CMK (cell line): ENCODE measurements at places on chromosomes 2 and 18.

DNA sequence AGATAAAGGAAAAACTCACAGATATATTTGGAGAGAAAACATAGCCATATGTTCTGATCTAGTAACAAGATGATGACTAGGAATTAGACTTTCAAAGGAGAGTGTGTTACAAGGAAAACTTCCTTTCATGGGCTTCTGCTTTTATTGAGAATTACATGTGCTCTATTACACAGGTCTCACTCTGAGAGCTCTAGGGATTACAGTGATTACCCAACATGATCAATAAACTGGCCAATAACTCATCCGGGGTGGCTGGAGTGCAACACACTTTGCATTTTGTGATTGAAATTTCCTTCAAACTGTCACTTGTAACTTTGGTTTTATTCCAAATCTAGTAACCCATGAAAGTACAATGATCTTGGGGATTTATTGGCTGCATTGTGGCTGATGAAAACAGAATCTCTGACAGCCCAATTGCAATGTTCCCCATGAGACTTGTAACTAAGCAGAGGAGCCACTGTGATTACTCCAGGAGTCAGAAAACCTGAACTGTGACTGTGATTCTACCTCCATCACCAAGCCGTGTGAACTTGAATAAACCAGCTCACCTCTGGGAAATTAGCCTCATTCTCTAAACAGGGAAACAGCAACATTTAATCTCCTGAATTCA lies 40.2 kb upstream of the LRRC30 start:
- no peak for DNase-seq

DNA sequence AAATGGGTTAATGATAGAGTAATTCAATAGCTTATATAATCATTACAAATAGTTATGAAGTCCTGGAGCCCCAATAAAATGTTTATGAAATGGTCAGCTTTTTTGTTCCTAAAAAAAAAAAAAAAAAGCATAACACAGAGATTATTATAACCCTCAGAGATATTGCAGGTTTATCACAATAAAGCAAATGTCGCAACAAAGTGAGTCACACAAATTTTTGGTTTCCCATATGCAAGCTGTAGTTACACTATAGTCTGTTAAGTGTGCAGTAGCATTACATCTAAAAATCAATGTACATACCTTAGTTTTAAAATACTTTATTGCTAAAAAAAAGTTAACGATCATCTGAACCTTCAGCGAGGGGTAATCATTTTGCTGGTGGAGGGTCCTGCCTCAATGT lies 20.0 kb downstream of the WDFY1 start:
- DNase-seq = no peak

DNA sequence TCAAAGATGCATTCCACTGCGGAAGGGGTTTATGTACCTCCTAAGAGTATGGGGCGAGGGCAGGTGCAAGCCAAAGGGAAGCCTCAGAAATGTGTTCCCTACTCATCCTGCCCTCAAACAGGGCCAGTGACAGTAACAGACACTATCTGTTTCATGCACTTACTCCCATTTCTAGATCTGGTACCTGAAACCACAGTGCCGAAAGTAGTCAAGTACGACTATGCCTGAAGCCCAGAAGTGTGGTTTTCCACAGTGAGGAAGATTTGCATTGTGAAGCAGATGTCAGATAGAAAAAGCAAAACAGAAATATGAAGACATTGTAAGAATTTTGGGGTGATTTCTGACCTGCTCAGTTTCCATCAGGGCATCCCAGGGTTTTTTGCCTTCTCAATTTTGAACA lies 748.7 kb downstream of the RNF144A start:
- no peak for DNase-seq

DNA sequence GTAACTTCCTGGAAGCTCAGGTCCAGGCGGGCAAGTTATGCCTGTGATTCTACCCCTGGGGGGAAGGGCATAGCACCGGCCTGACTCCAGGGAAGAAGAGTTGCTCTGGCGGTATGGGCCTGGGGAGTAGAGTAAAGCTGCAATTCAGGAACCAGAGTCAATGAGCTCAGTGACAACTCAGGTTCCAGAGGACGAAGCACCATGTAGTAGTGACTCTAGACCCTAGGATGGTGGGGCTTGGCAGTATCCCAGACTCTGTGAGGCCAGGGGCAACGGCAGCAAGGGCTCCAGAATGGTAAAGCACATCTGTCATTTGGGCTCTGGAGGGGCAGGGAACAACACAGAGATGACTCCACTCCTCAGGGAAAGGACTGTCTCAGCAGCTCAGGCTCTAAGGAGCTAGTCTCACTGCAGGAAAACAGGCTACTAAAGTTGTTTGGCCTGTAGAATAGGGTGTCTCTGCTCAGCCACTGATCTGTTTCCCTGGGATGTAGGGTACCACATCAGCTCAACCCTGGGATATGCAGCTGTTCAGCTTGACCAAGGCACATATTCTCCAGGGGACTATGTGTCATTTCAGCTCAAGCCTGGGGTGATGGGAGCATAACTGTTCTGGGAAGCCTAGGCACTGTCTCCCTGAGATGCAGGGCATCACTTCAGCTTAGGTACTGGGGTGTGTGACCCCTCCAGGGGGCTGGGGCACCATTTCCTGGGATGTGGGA lies 36.2 kb upstream of the RHOB start:
- DNase-seq = no peak

DNA sequence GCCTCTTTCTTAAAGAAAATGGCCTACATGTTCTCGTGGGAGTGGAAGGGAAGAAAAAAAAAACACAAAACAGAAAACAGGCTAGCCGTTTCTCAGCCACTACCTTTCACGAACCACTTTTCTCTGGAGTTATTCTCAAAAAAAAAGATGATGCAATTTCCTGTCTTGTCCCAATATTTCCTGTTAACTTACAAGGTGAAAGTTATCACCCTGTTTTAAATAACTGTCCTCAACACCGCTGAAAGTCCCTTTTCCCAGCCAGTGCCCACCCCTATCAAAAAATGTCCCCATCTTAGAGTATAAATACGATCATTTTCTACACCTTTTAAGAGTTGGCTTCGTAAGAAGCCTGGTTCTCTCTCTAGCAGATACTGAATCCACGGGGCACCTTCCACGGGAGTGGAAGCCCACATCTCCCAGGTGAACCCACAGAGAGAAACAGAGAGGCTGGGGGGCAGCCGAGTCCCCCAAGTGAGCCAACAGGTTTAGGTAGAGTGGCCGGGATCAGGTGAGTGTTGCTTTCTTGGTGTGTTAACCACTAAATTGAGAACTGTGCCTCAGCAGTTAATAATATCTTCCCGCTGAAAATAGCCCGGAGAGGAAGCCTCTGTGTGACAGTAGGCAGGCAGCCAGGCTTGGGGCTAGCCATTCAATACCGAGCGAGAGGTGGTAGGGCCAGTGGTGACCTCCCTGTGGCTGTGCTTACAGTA lies 15.9 kb downstream of the SMAD7 start:
- no peak for DNase-seq

- no peak for DNase-seq
Measured at GRCh38 chr2:147171941-147172340, 672.9 kb upstream of the ACVR2A start.

GRCh38 chr18:48802543-48803290 lies 148.0 kb downstream of the SMAD7 start:
- DNase-seq = no peak

GRCh38 chr2:183123117-183123958 lies 905 bp upstream of the NUP35 start:
- DNase-seq = no peak

GRCh38 chr2:238515377-238515776 lies 88.7 kb downstream of the ASB1 start:
- DNase-seq = no peak

DNA sequence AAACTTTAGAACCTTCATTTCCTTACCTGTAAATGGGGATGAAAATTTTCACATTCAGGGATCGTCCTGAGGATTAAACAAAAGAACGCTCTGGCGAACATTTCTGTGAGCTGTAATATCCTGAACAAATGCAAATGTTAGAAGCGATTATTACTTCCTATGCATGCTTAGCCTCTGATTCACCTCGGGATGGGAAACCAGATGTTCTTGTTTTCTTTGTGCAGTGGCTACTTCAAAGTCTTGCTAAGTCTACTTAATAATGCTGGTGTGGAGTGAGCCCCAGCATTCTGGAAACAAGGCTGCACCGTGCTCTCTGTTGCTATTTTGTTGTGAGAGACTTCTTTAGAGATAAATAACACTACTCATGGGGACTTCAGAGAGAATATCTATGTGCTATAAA lies 119.1 kb upstream of the PELI1 start:
- DNase-seq = no peak

DNA sequence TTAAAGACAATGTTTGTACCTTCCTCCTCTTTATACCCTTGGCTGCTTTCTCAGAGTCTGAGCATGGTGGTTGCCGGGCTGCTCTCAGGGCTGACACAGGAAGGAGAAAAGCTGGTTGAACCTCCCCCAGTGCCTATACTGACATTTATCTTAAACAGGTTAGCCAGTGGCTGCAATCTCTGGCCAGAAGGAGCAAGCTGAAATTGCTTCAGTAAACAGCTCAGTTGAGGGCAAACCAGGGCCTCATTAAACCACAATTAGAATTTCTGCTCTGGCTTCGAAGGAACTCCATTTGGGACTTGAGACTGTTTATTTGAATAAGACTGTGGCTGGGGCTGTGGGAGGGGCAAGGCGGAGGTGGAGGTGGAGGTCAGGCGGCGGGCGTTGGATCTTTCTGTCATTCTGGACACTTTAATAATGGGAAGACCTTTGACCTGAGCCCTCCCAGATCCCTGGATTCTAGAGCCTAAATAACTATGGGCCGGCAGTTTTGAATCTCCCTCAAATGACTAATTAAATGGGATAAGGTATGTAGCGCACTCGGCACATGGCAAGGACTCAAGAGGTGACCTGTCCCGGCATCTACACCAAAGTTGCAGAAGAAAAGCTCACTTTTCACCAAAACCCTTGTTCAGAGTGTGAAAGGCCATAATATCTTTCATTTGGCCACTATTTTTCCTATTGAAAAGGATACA lies 120.6 kb upstream of the MYCN start:
- DNase-seq = no peak

DNA sequence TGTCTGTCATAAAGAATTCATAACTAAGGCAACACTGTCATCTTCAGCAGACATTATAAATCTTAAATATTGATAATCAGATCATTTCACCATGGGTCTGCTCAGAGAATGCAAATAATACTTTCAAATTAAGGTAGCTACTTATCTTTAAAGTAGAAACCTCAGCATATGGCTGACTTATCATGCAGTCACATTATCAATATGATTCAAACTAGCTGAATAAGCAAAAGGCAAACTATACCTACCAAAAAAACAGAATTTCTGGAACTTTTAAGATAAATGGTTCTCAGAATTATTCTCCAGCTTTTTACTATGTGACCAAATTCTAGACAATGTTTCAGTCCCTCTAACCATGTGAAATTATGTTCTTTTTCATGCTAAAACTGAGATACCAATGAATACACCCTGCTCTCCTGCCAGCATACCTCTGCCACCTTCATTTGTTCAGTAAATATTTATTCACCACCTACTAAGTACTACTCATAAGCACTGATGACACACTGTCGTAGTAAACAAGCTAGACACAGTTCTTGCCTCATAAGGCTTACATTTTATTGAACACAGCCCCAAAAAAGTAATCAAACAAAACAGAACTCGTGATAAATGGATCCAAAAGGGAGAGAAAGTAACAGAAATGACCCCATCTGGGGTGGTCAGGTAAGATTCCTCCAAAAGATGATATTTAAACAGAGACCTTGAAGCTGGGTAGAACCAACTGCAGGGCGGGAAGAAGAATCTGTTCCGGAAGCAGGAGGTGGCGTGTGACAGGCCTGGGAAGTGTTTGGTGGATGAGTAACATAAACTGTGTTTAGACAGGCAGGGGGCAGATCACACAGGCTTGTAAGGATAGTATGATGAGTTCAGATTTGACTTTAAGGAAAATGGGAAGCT lies 17.7 kb downstream of the SPIRE1 start:
- no peak for DNase-seq

DNA sequence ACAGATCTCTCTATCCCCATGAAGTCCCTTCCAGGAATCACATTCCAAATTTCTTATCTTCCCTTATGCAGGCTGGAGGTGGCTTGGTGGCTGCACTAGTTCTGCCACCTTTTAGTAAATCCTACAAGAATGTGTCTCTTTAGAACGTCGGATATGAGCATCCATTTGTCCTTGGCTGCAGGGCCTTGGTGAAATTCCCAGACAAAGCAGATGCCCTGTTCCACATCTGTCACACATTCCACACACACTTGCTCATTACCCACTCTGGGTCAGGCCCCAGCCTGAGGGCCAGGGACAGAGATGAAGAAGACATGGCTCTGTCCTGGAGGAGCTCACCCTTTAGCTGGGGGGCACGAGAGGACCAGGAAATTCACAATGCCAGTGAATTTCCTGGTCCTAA lies 31.2 kb upstream of the GPR17 start:
- DNase-seq = no peak

GRCh38 chr2:25042321-25043240 lies 705 bp downstream of the EFR3B start:
- no peak for DNase-seq

GRCh38 chr2:186263673-186264250 lies 222.3 kb upstream of the ZC3H15 start:
- no peak for DNase-seq

DNA sequence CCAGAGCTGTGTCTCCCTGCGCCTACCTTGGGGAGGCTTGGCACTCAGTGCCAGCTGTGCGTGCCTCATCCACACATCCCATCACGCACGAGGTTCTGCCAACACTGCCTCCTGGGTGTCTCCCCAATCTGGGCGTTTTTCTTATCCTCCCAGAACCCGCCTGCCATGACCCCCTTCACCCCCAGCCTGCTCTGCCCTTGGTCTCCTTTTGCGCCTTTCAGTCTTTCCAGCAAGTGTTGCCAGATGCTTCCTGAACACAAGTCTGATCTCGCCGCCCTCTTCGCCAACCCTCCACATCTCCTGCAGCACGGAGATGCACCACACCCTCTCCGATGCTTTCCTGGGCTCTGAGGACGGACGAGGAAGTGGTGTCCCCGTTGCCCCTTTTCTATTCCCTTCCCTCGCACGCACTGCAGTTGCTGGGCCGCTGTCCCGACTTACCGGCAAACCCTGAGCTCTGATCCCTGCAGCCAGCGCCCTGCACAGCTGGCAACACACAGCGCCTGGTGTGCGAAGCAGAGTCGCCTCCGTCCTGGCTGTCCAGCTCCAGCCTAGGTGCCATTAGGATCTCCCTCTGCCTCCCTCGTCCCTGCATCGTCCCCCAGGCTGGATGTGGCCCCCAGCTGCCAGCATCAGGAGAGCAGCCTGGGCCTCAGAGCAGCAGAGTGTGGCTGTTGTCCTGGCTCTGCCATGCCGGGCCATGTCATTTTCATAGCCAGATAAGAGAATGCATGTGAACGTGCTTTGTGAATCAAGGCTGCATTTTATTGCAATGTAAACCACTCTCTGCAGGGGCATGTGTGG lies 22.6 kb upstream of the ALLC start:
- no peak for DNase-seq

- DNase-seq = no peak
Measured at GRCh38 chr2:25323042-25323514, 18.6 kb downstream of the DNMT3A start.
